ENCODE measurements at places on chromosomes 5 and 9.

DNA sequence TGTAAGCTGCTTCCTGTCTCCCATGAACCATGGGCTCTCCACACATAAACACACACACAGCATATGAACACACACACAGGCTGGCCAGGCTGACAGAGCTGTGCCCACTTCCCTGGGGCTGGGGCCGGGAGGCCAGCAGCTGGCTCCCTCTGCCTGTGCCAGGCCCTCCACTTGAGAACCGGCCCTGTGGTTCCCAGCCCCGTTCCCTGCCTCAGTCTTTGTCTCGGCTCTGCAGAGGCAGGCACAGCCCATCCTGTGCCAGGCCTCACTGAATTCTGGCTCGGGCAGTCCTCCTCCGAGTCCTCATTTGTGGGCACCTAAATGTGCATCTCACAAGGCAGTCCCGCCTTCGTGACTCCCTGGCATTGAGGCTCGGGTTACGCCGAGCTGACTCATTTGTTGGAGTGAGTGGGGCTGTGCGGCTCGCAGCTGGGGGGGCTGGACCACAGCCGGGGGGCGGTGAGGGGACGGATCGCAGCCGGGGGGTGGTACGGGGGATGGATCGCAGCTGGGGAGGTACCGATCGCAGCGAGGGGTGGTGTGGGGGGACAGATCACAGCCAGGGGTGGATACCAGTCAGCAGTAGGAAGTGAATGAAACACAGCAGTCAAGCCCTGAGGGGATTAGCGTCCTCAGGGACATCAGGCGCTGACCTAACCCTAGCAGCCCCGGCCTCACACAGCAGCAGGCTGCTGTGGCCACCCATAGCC, 72.3 kb downstream of the PSMB7 start:
- no peak for DNase-seq

DNA sequence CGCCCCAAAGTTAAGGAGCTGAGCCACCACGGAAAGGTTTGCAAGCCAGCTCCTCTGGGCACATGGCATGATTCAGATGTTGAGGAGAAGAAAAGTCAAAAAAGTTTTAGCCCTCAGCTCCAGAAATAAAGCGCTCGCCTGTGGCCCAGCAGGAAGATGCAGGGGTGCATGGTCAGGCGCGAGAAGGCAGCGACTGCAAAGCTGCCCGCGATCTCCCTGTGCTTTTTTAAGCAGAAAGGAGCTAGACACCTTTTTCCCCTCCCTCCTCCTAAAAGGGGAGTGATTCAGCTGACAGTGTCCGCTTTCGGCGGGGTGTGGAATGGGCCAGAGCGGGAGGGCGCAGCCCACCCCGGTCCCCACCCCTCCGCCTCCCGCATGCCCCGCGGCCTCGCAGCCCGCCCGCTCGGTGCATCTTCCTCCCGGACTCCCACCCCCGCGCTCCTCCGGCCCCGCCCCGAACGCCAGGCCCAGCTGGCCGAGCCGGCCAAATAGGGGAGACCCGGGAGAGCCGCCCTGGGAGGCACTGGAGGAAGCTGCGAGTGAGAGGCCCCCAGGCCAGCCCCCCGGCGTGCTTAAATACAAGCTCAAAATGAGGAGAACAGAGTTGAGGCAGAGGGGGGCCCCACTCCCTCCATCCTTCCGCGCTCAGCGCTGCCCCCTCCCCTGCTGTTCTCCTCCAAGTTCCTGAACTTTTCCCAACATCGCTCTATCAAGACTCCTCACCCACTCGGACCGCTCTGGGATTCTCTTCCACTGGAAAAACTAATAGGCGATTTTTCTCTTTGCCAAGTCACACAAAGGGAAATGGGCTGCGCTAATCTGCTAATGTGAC, at the start of gene ADAMTS12:
Gene ADAMTS12, minus strand, starts transcription at position 203 of the 832 bp plus-strand sequence. Its CDS starts 134 bp downstream, at position 69.
- DNase-seq: no peak

DNA sequence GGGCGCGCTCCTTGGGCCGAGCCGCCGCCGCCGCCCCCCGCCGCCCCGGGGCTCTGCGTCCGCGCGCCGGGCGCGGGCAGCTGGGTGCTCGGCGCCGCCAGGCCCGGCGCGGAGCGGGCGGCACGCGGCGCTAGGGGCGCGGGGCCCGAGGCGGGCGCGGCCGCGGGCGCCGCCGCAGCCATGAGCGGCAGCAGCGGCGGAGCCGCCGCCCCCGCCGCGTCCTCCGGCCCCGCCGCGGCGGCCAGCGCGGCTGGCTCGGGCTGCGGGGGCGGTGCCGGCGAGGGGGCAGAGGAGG, 351 bp downstream of the TRIO start:
- no peak for DNase-seq

DNA sequence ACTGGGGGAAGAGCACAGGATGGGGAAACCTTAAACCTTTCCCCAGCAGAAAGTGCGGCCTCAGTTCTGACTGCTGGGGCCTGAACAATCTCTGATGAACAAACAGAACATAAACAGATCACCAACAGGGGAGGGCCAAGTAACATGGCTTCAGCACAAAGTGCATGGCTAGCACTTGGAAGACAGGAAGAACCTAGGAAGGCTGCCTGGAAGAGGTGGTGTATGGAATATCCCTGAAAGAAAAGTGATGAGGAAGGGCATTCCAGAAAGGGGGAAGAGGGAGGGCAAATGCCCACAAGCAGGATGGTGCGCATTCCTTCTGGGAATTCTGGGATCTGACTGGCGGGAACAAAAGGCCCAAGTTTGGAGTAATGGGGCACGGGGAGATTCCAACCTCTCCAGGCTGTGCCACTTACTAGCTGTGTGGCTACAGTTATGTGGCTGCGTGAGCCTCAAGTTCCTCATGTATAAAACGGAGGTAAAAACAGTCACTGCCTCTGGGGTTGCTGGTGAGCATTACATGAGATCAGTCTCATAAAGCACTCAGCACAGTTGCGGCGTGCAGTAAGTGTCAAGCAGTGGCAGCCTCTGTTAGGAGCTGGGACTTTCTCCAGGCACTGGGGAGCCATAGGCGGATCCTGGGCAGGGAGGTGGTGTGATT, 1.6 kb downstream of the PDGFRB start:
- no peak for DNase-seq
